NCI-H1436 (cell line): ENCODE measurements at places on chromosomes 1 and 21.

- no peak for DNase-seq
These were observed 6.3 kb downstream of the PTGFRN start for GRCh38 chr1:116916002-116916401.

DNA sequence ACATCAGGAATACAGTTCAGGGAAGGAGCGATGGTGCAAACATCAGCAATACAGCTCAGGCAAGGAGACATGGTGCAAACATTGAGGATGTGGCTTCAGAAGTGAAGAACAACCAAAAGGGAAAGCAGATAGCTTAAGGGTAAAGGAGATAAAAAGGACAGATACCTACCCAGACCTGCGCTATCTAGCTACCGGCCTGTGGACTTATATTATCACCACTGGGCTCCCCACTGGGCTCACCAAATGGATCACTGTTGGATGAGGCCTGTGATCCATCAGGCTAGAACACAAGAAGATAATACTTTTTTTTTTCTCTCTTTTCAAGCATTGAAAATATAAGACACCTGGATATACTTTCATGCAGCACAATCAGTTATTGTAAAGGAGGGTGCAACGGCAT is 44.7 kb upstream of the C8B start:
- no peak for DNase-seq

GRCh38 chr1:39086865-39087409 is 60.8 kb downstream of the NDUFS5 start:
- DNase-seq = no peak

- DNase-seq = no peak
These were observed 85.3 kb downstream of the PLXNA2 start for GRCh38 chr1:208158640-208159554.

DNA sequence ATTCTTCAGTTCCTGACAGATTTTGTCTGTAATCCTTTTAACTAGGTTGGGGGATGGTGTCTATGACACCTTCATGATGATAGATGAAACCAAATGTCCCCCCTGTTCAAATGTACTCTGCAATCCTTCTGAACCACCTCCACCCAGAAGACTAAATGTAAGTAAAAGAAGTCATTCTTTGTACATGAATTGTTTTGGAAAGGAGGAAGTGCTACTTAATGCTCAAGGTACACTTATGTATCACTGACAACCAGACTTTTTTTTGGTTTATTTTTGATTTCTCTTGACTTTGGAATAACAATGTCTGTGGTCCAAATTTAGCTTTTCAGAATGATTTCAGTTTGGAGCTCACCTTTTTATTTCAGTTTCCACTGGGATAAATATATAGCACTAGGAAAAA is 2.3 kb downstream of the DYRK3 start:
- DNase-seq = no peak

DNA sequence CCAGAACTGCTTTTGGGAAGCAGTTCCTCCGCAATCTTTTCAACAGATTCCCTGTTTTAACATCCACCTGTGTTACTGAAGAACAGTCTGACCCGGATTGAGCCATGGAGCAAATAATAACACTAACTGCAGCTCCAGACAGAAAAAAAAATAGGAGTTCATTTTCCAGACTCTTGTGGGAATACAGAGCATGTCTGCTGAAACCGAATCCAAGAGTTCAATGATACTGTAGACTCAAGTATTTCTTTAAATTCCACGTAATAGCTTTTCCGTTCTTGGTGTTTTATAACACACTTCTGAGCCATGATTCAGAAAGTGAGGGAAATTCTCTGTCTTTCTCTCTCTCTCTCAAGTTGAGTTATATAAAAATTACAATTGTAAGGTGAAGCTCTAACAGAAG is 60.6 kb downstream of the DDAH1 start:
- no peak for DNase-seq

DNA sequence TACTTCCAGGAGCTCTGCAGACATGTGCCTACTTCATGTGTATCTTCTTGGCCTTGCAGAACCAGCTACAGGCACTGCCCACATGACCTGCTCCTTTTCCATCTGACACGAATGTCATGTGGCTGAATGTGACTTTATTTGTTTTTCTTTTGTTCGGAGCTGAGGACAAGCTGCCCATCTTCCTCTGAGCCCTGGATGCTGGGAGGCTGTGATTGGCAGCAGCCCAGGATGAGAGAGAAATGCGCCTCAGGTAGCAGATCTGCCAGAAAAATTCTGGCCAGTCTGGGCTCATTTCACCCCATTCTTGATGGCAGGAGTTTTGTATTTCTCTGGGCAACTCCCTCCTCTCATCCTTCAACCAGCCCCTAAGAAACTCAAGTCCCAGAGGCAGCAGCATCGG is 372.0 kb downstream of the RPS6KC1 start:
- DNase-seq = no peak

GRCh38 chr1:43446388-43446740 is 7.4 kb downstream of the HYI start:
- DNase-seq = no peak

GRCh38 chr1:76237211-76237610 is 162.7 kb downstream of the ST6GALNAC3 start:
- no peak for DNase-seq

- DNase-seq = no peak
These were observed 877 bp upstream of the SLX9 start for GRCh38 chr21:44938772-44939531.

GRCh38 chr1:152029929-152030211 is 6.9 kb downstream of the S100A11 start:
- DNase-seq = no peak

DNA sequence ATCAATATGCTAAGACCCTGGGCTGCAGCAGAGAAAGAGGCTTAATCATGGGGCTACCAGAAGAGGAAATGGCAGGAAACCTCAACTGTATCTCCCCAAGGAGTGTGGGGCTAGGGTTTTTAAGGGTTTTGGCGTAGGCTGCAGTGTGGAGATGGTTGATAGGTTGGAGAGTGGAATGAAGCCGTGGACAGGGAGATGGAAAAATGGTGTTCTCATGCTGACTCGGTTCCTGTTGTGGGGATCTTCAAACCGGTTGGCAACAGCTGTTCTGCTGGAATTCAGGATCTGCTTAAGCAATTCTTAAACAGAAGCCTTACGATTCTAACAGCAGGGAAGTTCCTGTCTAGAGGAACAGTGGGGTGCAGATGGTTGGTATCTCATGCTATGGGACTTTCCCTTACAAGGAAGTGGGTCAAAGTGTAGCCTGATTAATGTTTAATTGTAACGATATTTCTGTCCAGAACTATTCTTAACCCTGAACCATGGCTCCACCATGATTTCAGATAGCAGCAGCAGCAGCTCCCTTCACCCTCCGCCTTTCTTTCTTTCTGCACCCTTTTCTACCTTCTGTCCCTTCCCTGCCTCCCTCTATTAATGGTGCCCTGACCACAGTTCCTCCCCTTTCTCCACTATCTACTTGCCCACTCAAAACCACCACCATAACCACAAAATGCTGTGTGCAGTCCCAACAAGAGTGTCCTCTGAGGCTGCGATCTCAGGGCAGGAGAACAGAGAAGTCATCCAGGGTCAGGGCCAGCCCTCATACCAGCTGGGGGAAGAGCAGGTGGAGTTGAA is 30.8 kb downstream of the RSPH1 start:
- DNase-seq = no peak

DNA sequence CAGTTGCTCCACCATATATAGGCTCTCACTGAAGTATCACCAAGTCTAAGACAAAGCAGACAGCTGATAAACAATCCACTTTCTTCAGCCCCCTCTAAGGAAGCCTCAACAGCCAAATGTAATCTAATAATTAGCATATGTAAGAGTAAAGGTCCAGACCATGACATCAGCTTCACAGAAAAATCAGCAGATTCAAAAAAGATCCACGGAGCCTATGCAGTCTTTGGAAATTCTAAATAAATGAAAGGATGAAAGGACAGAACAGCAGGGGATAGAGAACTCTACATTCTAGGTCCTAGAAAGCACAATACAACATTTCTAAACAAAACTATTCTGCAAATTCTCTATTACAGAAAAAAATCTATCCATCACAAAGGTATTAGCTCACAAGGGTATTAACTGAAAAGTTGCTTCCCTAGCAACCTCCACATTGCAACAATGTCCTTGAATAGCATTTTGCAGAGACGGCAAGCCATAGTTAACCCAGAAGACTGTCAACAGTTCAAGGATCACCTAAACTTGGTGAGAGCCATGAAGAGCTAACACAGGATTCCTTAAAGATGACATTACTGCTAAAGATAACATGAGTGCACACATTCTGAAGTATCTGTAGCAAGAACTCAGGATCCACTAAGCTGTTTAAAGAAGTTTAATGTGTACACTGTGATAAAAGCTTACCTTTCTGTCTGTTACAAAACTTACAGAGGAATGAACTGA is 74.3 kb downstream of the SIPA1L2 start:
- DNase-seq = no peak

DNA sequence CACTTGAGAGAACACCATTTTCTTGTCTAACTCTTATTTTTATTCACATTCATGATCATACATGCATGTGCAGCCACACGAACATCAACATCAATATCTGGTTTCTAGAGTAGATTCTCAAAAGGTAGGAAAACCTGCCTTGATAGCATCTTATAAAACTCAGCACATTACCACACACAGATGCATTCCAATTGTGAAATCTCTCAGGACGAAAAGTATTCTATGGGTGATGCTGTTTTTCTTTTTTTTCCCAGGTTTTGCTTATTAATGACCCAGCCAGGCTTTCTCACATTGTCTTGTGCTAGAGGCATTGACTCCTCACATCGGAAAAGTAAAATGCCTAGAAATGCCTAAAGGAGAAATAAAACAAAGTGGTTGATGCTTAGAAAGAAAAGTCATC is 562.8 kb downstream of the KIF26B start:
- no peak for DNase-seq

DNA sequence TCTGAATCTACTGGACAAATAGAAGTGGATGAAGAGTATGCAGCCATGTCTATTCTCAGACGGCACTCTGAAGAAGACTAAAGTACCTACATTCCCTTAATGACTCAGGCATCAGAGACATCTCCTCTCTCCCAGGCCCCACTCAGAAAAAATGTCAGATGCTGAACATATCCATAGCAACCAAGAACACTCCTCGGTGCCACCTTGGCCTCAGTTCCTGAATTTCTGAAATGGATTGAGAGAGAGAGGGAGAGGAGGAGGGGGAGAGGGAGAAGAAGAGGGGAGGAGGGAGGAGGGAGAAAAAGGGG is 16.0 kb upstream of the OVAAL start:
- no peak for DNase-seq

DNA sequence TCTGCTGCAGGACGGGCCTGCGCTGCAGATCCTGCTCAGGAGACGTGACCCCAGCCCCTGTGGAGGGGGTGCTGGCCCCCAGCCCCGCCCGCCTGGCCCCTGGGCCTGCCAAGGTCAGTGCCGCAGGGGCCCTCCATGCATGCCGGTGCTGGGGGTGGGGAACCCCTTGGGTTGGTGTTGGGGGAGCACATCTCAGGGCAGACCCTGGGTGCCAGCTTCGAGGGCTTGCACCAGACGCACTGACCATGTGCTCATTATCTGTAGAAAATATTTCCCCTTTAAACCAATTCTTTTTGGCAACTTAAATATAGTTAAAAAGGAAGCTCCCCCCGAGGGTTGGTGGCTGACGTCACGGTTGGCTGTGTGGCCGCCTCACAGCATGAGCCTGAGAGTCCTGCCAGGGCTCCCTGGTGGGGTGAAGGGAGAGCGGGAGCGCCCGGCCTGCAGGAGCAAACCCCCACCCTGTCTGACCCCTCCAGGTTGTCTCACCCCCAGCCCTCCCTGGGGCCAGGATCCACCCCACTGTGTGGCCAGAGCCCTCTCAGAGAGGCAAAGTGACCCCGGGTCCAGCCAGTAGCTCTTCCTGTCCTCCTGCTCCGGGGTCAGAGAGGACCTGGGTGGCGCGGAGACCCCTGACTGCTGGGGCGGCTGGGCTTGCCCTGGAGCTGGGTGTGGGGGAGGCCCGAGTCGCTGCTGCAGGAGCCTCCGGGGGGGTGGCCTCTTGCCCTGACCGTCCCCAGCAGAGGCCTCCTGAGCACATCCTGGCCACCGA is 5.3 kb upstream of the PFKL start:
- no peak for DNase-seq

DNA sequence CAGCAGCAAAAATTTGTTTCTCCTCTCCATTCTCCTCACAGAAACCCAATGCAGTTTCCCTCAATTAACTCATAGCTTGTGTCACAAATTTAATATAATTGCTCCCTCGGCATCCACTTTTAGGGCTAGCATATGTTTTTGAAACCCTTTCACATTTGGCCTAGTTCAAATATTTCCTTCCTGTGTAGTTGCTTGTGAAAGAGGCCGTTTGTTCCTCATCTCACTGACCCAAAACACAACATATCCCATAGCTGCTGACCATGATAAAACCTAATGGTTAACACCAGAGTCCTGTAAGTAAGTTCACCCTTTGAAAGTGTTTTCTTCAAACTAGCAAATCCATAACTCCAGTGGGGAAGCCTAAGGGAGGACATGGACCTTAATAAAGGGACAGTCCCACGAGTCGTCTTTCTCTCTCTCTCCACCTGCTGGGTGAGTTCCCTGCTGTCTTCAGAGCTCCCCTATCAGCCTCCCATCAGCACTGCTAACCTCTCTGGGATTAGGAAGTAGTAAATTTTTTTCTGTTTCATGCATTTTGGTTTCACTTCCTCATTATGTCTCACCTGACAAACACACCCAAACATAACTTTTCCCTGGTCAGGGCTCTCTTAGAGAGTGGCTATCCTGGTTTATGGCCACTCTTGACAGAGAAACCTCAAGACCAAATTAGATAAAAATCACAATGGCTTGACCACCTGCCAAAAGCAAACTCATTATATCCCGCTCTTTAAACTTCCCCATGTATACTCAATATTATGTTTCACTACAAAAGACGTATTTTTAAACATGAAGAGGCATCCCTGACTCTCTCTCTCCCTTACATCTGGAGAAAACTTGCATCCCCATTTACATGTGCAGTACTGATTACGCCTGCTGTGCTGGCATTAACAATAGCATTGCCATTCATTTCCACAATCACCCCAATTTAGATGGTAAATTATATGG is 177.7 kb upstream of the HP1BP3 start:
- DNase-seq = no peak

- peak; percentile 97 for DNase-seq
These were observed at the start of gene SUCO for GRCh38 chr1:172532700-172533512. Gene SUCO (plus strand): TSS chr1:172533150. CDS start chr1:172533436, 286 bp downstream.

GRCh38 chr1:43031316-43032203 is 72.9 kb upstream of the SLC2A1 start:
- no peak for DNase-seq

- DNase-seq = no peak
These were observed 49.6 kb upstream of the LRP8 start for GRCh38 chr1:53377438-53377841.

GRCh38 chr1:61442544-61442943 is 282.4 kb downstream of the TM2D1 start:
- no peak for DNase-seq

GRCh38 chr1:228374711-228375577 is 31.7 kb downstream of the TRIM11 start:
- DNase-seq = no peak
